Stimulated activated CD8-positive, alpha-beta memory T cell treated with anti-CD3 and anti-CD28 coated beads, Interleukin-4, amount 100 ng/mL, for 48 hours (primary cell): ENCODE measurements at places on chromosomes 2 and 18.

GRCh38 chr18:59070181-59070912 lies 69.3 kb upstream of the SEC11C start:
- DNase-seq: peak; percentile 94

DNA sequence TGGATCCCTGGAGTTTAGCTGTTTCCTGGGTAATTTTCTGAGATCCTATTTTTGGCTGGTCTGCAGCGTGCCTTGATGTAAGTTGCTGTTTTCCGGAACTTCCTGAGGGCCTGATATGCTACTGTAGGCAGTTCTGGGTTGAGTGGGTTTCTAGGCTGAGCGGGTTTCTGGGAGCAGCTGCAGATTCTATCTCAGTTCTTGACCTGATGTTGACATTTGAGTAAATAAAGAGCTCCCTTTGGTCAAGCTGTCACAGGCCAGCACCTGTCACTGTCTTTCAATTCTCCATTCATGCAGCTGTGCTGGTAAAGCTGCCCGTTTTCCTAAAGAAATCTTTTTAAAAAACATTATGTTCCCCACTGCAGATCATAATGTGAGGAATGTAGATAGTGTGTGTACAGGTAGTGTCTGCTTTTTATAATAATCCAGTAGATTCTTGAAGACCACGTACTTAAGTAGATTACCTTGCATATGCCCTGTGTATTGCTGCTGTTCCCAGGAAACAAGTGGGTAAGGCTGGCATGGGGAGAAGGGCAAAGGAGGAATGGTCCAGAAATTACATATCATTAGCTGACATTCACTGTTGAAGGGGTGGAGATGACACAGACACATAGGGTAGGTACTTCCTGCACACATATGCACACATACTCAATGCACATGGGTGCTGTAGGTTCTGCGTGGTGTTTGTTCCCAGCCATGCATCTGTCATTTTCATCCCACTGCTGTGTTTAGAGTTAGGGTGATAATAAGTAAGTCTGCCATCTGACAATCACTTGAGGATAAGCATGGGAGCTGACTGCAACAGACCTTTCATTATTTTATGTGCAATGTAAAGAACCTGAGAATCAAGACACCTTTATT lies 25.9 kb downstream of the CD28 start:
- no peak for DNase-seq

DNA sequence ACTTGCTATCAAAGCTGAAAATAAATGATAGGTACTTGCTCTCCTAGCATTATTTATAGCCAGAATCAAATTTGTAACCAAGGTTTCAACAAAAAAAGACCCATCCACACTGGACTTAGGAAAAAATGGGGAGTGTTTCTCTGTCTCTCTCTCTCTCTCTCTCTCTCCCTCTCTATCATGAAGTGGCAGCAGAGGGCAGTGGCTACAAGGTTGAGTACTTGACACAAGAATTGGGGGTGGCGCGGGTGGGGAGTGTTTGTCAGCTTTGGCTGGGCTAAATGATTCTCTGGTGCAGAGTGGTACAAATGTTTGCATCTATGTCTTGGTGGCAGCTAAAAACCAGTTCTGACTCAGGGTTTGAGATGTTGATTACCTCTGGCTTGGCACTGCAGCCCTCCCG lies 85.0 kb downstream of the RBM43 start:
- no peak for DNase-seq

- DNase-seq: no peak
Measured at GRCh38 chr18:50013363-50014138, 181.4 kb downstream of the MYO5B start.

DNA sequence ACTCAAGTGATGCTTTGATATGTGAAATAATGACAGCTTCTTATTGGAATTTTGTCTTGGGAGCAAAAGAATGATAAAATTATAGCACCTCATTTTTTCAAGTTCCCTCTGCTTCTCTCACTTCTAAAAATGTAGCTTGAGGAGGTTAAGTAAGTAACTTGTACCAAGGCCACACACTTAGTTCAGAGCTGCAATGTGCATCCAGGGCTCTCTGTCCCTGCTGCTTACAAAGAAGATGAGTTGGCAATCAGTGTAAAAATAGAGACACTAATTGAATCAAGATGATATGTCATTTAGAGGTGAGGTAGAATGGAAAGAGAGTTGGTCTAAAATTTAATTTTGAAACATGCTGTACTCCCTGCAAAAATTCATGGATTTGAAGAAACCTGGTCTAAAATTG lies 312.0 kb upstream of the TNP1 start:
- DNase-seq: no peak

DNA sequence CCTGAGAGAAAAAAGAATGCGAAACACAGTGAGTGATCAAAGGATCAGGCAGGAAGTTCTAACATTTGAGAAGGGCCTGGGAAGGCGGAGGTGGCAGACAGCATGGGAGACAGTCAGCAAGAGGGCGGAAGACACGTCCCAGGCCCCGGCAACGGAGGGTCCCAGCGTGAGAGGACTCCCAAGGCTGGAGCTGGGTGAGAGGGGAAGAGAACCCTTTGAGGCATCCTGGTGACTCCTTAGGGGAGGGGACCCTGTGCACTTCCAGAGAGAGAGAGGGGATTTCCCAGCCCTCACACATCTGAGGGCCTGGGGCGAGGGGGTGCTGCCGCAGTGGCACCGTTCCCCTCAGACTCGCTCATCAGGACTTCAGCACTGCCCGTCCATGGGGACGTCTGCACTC lies 133.4 kb downstream of the RTP5 start:
- DNase-seq: no peak

DNA sequence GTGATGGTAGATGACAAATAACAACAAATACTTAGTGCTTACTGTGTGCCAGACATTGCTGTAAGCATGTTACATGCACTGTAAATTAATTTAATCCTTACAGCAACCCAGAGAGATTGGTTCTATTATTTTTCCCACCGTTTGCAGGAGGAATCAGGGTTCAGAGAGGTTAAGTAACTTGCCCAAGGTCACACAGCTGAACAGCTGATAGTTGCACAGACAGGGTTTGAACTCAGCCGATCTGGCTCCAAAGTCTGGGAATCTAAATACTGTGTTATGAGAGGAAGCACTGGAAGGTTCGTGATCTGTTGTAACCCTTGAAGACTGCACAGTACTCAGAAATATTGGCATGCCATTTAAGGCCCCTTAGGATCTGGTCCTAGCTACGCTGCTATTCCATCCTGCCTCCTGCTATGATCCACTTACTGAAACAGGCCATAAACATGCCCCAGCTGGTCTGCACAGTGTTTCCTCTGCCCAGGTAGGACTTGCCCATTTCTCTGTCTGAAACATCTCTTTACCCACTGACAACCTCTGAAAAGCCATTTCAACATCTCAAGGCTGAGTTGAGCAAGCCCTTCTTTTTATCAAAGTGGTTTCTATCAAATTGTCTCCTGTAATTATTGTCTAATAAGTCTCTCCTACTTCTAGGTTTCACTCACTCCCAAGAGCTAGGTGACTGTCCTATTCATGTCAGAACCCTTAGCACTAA lies 40.4 kb upstream of the MRPL33 start:
- no peak for DNase-seq

- DNase-seq: no peak
Measured at GRCh38 chr2:158305501-158305900, 151.1 kb downstream of the CCDC148 start.

- no peak for DNase-seq
Measured at GRCh38 chr2:129721236-129721635, 258.2 kb upstream of the RAB6C start.

- DNase-seq: peak; percentile 84
Measured at GRCh38 chr18:77650799-77651385, 401.2 kb downstream of the GALR1 start.

GRCh38 chr2:95836151-95836550 lies 155.5 kb downstream of the ANKRD36C start:
- no peak for DNase-seq

DNA sequence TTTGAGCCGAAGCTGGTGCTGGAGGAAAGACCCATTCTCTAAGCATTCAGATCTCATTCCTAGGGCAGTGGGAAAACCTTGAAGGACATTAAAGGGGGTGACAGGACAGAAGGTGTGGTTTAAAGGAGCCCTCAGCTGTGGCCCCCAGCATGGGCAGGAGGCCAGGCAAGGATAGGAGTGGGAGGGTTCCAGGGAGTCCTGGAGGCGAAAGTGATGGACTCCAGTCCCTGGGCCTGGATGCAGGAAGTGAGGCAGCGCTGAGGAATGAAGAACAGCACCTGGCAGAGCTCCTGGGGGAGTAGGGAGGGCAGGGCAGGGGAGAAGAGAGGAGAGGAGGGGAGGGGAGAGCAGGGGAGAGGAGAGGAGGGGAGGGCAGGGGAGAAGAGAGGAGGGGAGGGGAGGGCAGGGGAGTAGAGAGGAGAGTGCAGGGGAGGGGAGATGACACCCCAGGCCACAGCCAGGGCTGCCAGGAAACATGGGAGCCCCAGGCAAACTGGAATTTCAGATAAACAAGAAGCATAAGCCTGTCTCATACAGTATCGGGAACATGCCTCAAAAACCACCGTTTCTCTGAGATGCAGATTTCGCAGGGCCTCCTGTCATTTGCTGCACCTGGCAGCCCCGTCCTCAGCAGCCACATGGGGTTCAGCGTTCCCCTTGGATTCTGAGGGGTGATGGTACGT lies 5.7 kb downstream of the RAMP1 start:
- no peak for DNase-seq

GRCh38 chr2:2662037-2662846 lies 331.2 kb upstream of the MYT1L start:
- DNase-seq: no peak

- DNase-seq: no peak
Measured at GRCh38 chr2:109455731-109456691, 157.8 kb downstream of the SEPTIN10 start.

- DNase-seq: peak; percentile 87
Measured at GRCh38 chr2:2613279-2614199, 282.5 kb upstream of the MYT1L start.
